Pancreas (tissue), 10 donors: ENCODE measurements at places on chromosomes 3 and 15. TPM values are rescaled to one million over a fixed set of nuclear protein-coding genes. Genes with fewer than 3 reads are reported as not detected.

DNA sequence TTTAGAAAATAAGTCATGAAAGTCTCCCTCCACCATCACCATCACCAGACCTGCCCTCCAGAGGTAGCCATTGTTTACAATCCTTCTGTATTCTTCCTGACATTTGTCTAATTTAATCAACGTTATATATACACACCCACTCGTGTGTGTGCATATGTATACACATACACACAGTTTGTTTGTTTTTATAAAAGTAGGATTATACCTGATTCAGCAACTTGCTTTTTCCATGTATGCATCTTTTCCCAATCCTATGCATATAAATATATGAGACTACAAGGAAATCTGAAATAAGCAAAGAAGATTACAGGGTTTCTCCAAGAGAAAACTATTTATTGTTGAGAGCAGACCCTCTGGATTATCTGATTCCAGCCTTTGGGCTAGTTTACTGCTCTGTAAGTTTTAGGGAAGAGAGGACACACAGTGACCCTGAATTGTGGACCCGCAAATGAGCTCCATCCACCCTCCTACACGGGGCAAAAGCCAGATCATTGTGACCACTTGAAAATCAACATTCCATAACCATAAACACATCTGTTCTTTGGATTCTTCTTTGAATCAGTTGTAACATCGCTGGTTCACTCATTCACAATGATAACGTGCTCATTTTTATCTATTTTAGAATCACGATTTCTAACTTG lies 104.3 kb downstream of the CPN2 start:
- H3K27ac ChIP-seq: no peak overlapping the region
- no peaks in the 10 kb centered on the region for H3K36me3 ChIP-seq
- H3K4me1 ChIP-seq: peaks cover 5% of the 10 kb centered on the region
- no peak overlapping the region for H3K4me3 ChIP-seq

DNA sequence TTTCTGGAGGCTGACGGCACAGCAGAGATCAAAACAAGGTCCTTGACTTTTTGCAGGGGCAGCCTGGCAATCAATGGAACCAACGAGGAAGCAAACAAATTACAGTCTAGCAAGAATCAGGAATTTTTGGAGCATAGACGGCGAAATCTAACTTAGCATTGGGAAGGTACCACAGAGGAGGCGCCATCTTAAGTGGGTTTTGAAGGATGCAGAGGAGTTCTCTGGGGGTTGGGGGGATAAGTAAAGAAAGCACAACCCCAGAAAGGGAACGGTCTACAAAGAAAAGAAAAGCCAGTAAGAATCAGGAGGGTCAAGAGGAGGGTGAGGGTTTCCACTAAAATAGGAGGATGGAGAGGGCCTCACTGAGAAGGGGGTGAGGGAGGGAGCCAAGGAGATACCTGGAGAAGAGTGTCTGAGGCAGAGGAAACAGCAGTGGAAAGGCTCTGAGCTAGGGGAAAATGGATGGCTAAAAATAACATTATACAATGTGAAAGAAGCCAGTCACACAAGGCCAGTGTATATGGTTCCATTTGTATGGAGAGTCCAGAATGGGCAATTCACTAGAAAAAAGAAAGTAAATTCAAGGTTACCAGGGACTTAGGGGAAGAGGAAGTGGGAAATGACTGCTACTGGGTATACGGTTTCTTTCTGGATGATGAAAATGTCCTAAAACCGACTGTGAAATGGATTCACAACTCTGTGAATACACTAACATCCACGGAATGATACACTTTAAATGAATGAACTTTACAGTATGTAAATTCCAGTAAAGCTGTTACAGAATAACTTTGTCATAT lies 25.2 kb upstream of the IQSEC1 start:
- H3K27me3 ChIP-seq: no peaks in the 10 kb centered on the region
- H3K4me3 ChIP-seq: no peak overlapping the region
- no peak for DNase-seq
- H3K27ac ChIP-seq: no peak overlapping the region
- H3K4me1 ChIP-seq: no peaks in the 10 kb centered on the region
- no peaks in the 10 kb centered on the region for H3K36me3 ChIP-seq

- H3K27ac ChIP-seq: no peak overlapping the region
- no peak overlapping the region for H3K4me3 ChIP-seq
- no peaks in the 10 kb centered on the region for H3K27me3 ChIP-seq
- no peaks in the 10 kb centered on the region for H3K4me1 ChIP-seq
These were observed 113.4 kb upstream of the BCL6 start for GRCh38 chr3:187858711-187859110.

GRCh38 chr3:117545484-117545883 lies 835.9 kb downstream of the TUSC7 start:
- H3K27ac ChIP-seq: no peak overlapping the region
- no peaks in the 10 kb centered on the region for H3K36me3 ChIP-seq
- no peak overlapping the region for H3K4me3 ChIP-seq
- no peaks in the 10 kb centered on the region for H3K27me3 ChIP-seq
- no peak for DNase-seq

GP9 gene
- not detected for total RNA-seq

XCR1 gene
- 0.31 TPM for total RNA-seq

SLC28A1 gene
- not detected for total RNA-seq

DPPA2 gene
- not detected for total RNA-seq

ROPN1 gene
- total RNA-seq: not detected

C3orf85 gene
- not detected for total RNA-seq
